ENCODE measurements at places on chromosomes 16 and 17. TPM values are rescaled to one million over a fixed set of nuclear protein-coding genes. Genes with fewer than 3 reads are reported as not detected.

OGFOD3 gene
- total RNA-seq: 23.7 TPM

SULT1A4 gene
- total RNA-seq: 14.4 TPM

YPEL2 gene
- 45.9 TPM for total RNA-seq

MT1M gene
- total RNA-seq: 38.5 TPM

KCNG4 gene
- not detected for total RNA-seq

HAS3 gene
- total RNA-seq: 0.42 TPM

SULT1A3 gene
- total RNA-seq: 25.2 TPM

KCNH6 gene
- total RNA-seq: not detected

TNP2 gene
- total RNA-seq: not detected

JPH3 gene
- total RNA-seq: not detected

GCGR gene
- total RNA-seq: 3.9 TPM

TMC7 gene
- total RNA-seq: 5.2 TPM

KRTAP3-3 gene
- not detected for total RNA-seq

AKAP10 gene
- 23.4 TPM for total RNA-seq

PRSS27 gene
- total RNA-seq: 4.2 TPM

C1QTNF8 gene
- total RNA-seq: not detected

MAP2K6 gene
- 28.0 TPM for total RNA-seq

ALOX15 gene
- not detected for total RNA-seq

ARHGAP44 gene
- 3.0 TPM for total RNA-seq

MATCAP1 gene
- 13.6 TPM for total RNA-seq

GPR139 gene
- total RNA-seq: not detected

MT3 gene
- 122 TPM for total RNA-seq

TEX19 gene
- total RNA-seq: not detected

VASN gene
- total RNA-seq: 58.1 TPM

HMOX2 gene
- 55.7 TPM for total RNA-seq

PRRT2 gene
- total RNA-seq: 24.0 TPM

PRCD gene
- 12.3 TPM for total RNA-seq

REXO5 gene
- total RNA-seq: 5.7 TPM

PAFAH1B1 gene
- 105 TPM for total RNA-seq

All from tibial nerve (tissue), 4 donors.